ENCODE measurements at places on chromosomes 13 and 19.

- DNase-seq: no peak
Observed at GRCh38 chr19:2184422-2184975, 20.8 kb downstream of the DOT1L start.

- no peak for DNase-seq
Observed at GRCh38 chr13:108728370-108728769, 99.0 kb downstream of the MYO16 start.

GRCh38 chr19:55212447-55212846, 3.1 kb upstream of the PTPRH start:
- peak; percentile 10 for DNase-seq

DNA sequence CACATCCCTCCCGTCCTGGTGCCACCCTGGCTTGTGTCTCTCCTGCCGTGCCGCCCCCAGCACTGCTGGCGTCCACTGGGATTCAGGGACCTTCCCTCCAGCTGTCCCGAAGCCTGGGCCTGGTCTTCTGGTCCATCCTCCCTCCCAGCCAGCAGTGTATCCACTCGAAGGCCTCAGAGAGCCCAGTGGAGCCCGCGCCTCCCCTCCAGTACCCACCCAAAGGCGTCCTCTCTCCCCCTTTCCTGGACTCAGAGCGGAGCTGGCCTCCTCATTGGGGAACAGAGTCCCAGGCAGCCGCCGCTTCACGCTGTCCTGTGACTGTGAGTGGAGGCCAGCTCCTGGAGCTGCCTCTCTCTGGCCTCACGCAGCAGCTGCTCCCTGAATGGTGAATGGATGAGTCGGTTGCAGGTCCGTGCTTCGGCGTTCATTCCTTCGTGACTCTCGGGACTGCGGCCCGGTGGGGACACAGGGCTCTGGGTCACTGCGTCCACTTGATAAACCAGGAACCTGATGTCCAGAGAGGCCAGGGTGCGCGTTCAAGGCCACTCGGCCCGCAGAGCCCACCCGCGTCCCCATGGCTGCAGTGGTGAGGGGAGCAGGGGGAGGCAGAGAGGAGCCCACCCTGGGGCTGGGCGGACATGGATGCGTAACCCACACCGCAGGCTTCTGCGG, 12.1 kb downstream of the ONECUT3 start:
- no peak for DNase-seq

- no peak for DNase-seq
Observed at GRCh38 chr13:100209857-100210825, 121.2 kb downstream of the PCCA start.

GRCh38 chr19:4425537-4425936, 23.1 kb downstream of the CHAF1A start:
- DNase-seq: no peak

GRCh38 chr13:74084375-74084935, 49.7 kb downstream of the KLF12 start:
- no peak for DNase-seq

DNA sequence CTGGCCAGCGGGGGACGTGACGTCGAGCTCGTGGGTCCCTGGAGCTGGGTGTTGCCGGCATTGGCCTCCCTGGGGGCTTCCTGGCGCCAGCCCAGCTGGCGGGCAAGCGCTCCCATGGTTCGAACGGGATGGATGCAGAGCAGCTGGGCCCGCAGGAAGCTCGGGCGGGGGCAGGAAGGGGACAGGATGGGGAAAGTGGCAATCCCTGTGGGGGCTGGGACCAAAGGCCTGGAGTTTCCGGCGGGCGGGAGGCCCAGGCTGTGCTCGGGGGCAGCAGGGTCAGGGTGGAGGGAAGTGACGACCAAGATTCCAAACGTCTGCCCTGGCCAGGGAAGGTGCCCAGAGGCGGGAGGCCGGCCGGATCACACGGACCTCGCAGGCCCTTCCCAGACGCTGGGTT, 19.3 kb downstream of the PALM start:
- no peak for DNase-seq

- DNase-seq: no peak
Observed at GRCh38 chr13:41547251-41548000, 90.1 kb downstream of the RGCC start.

DNA sequence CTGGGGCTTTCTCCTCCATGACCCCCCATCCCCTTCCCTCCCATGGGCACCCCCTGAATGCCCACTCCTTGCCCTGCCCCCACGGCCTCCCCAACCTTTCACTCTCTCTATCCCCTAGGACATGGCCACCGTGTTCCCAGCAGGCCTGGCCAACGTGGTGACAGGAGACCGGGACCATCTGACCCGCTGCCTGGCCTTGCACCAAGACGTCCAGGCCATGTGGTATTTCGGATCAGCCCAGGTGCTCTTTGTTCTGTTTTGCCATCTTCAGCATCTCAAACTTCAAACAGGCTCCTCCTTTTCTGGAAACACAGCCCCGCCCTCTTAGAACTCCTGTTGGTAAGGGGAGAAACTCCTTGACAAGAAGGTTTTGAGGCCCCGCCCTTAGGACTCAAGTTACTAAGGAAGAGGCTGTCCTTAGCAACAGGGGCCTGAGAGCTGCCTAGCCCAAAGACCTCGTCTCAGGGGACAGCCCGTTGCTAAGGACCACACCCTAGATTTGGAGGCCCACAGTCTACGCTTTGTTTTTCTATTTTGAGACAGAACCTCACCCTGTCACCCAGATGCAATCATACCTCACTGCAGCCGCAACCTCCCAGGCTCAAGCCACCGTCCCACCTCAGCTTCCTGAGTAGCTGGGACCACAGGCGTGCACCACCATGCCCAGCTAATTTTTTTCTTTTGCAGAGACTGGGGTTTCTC, 5.1 kb upstream of the FLT3LG start:
- no peak for DNase-seq

GRCh38 chr19:32858155-32858554, 11.4 kb downstream of the SLC7A9 start:
- no peak for DNase-seq

- DNase-seq: no peak
Observed at GRCh38 chr13:28077231-28077630, 23.1 kb downstream of the FLT3 start.

DNA sequence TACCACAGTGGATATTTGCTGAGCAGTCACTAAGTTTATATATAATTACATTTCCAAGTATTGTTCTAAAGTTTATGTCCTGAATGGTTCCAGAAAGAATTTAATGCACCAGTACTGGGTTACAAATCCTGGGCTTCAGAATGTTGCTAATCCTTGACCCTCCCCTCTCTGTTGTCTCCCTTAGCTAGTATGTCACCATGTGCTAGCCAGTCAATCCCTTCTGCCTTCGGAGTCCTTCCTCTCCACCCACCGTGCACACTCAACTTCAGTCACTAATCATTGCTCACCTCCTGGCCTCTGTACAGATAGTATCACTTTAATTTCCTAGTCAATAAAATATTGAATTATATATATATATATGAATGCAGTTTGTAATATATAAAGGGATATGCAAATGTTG, 7.5 kb downstream of the FAM124A start:
- no peak for DNase-seq

- no peak for DNase-seq
Observed at GRCh38 chr19:18660939-18661670, 22.4 kb upstream of the CRTC1 start.

DNA sequence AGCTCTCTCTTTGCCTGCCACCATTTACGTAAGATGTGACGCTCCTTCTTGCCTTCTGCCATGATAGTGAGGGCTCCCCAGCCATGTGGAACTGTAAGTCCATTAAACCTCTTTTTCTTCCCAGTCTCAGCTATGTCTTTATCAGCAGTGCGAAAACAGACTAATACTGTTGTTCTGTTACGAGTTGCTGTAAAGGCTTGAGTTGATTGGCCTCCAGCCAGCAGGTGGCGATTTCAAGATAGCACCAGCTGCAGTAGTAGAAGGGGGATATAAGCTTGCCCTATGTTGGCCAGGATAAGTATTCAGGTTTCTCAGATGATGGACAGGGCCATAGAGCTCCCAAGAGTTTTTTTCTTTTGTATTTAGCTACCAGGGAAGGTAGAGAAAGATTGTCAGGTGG, 385.5 kb downstream of the MZT1 start:
- no peak for DNase-seq

DNA sequence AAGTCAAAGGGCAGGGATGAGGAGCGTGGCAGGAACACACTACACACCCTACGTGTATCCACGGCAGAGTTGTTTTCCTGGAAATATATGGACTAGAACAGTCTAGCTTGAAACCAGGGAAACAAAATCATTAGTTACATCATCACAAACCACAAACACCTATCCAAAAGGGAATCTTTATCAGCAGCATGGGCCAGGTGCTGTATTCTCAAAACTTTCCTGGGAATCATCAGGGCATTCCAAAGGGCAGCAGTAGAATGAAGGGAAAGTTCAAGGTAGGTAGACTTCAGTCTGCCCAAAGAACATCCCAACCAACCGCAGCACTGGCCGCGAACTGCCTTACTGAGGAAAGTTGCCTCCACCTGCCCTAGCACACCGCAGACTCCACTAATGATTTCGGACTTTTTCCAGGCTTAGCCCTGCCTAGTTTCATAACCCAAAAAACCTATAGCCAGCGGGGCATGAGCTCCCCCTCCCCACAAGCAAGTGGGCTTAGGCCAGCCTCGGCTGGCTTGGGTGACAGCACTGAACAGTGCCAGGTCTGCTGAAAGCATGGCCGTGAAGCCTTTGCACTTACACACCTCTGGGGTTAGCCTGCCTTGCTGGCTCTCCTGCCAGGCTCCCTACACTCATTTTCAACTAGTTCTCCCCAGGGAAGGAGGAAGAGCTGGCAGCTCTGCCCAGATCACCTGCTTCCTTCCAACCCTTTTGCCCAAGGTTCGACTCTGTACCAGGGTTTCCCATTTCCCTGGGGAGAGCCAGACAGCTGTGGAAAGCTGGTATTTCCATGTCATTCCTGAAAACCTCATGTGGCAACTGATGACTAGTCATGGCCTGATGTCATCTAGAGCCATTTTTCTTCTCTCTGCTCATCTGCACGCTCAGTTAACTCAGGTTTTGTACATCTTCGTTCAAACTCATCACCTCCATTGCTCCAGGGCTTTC, 77.3 kb upstream of the UBAC2 start:
- DNase-seq: no peak

DNA sequence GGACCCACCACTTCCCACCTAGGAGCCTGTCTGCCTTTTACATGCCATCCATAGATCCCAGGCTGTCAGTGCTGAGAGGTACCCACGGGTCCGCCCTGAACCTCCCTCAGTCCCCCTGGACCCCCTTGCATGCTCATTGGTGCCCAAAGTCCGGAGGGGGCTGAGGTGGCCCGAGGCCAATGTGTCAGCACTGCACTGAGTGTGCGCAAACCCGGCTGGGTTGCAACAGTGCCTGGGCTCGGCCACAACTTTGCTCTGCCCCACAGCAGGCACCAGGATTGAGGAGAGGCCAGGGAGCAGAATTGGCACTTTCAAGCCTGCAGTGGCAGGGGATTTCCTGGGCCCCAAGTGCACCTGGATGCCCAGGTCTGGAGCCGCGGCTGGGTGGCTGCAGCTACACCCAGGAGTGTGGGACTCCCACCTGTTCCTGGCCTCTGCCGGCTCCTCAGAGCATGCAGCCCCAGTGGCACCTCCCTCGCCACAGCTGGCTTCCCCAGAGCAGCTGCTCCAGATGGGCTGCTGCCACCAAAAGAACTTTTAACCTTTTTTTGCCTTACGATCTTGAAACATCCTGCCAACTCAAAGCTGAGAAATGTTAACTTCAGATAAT, 837.0 kb downstream of the SLITRK6 start:
- DNase-seq: no peak

All from SHP77 treated with DMSO at 0.1 percent for 48 hours (cell line).